Dermis lymphatic vessel endothelial cell (primary cell): ENCODE measurements at places on chromosomes 5 and 9. TPM values are rescaled to one million over a fixed set of nuclear protein-coding genes. Genes with fewer than 3 reads are reported as not detected.

NME5 gene
- total RNA-seq: 1.2 and 2.3 TPM in 2 replicates

RNF14 gene
- total RNA-seq: 52.3 and 55.7 TPM in 2 replicates

CDKN2A gene
- 2.5 and 3.6 TPM in 2 replicates for total RNA-seq

CARD6 gene
- 44.2 and 50.4 TPM in 2 replicates for total RNA-seq

ARID3C gene
- under 0.01 and 0.09 TPM in 2 replicates for total RNA-seq

PCDHB8 gene
- 0.43 and 0.65 TPM in 2 replicates for total RNA-seq

ORM2 gene
- not detected in 2 replicates for total RNA-seq

POLE3 gene
- 26.4 and 38.2 TPM in 2 replicates for total RNA-seq

ATG12 gene
- total RNA-seq: 31.1 and 38.0 TPM in 2 replicates

SLC25A2 gene
- total RNA-seq: 0.09 and 0.22 TPM in 2 replicates

KCNV2 gene
- total RNA-seq: not detected in 2 replicates

GADD45G gene
- total RNA-seq: 0.09 and 0.11 TPM in 2 replicates
